ENCODE measurements at places on chromosomes 16 and 17.
A peak's percentile ranks its signal among the peaks of the same experiment; 100 is the strongest.

DNA sequence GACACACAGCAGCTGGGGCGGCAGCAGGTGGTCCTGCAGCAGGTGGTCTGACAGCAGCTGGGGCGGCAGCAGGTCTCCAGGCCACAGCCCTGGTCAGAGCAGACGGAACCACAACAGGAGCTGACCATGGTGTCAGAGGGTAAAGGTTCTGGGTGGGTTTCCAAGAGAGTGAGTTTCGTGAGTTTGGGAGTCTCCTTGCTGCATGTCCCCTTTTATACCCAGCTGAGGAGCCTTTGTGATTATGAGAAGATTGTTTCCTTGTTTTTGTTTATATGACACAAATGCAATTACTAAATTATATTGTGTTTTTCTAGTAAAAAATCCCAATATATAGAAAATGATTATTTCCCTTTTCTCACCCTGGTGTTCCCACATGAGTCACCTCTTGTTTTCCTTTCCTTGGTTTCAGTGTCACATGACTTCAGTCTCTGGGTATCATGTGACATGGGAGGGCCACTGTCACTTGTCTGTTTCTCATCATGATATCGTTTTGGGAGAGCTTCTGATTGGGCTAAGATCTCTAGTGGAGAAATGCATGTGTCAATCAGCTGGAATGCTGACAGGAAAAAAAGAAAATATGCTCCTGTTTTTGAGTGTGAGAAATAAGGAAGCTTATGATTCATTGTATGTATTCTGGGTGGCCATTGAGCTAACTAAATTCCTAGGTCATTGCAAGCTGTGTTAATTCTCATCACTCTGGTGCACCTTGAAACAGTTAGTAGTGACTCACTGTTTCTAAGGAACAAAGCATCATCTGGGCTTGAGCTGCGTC is at the start of gene KRTAP4-6:
KRTAP4-6 (minus strand) TSS at position 185 of the 772 bp plus-strand sequence; CDS start at position 128, 57 bp downstream.
- DNase-seq: peak; percentile 76

DNA sequence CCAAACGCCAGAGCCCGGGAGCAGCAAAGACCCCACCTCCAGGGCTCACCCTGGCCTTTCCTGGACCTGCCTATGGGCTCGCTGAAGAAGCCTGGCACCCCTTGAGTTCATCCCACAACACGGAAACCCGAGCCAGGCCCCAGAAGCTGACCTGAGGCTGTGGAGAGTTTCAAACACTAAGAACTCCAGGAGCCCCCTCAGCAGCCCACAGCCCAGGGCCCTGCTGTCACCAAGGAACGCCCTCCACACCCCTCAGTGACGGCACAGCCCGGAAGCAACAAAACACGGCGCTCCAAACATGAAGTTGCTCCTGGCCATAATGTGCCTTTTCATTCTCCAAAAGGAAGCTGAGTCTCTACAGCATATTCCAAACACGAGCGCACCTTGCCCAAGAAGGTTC is 9.2 kb downstream of the SLC38A10 start:
- no peak for DNase-seq

DNA sequence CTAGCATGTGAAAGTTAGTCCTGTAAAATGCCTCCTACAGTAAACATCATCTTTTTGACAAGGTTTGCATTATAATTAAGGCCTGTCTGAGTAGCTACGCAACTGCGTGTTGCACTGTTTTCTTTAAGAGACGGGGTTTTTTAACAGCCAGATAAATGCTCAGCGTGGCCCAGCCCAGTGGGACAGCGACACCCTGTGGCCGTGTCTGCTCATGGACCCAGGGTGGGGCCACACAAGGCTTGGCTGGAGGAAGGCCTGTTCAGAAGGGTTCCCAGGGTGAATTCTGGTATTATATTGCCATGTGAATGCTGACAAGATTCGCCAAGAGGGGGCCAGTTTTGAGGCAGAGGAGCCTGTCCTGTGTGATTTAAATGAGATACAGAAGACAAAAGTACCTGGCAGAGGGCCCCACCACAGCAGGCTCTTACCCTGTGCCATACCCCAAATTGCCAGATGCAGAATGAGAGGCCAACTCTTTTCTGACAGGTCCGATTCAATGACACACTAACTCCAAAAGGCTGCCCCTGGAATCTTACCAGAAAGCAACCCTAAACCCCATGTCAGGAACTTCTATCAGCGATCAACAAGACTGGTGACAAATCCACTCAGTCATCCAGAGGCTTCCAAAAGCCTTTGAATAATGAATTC is 65.9 kb upstream of the IRX6 start:
- peak; percentile 4 for DNase-seq

DNA sequence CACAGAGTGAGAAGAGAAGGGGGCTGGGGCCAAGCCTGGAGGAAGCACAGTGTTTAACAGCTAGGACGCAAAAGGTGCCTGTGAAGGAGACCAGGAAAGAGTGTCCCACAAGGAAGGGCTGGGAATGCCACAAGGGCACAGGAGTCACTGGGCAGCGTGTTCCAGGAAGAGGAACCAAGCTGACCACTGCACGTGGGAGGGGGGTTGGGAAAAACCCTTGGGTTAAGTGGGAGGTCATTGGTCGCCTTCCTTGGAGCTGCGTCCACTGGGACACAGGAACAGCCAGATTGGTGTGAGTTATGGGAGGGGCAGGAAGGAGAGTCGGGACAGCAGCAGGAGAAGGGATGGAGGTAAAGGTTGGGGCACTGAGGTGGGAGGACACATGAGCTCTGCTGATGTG is 12.9 kb downstream of the TTYH2 start:
- no peak for DNase-seq

DNA sequence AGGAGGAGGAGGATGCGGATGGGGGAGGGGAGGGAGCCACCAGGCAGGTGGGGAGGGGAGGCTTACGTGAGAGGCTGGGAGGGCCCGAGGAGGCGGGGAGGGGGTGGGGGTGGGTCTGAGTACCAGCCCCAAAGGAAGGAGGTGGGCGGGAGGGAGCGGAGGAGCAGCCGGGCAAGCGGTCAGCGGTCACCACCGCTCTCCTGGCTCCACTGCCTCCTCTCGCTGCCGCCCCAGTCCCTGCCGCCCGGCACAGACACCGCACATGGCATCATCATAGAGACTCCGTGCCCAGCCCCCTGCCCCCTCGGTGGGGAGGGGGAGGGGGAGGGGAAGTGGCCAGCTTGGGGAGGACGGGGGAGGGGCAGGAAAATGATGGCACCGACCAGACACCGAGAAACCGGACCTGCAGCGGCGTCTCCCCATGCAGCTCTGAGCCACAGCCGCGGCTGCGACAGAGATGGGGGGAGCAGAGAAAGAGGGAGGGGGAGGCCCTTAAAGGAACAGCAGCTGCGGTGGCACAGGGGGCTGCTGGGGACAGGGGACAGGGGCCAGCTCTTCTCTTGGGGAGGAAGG is at the start of gene TLCD3B:
TLCD3B (minus strand) TSS at position 431 of the 573 bp plus-strand sequence. CDS start 744 bp downstream, outside the sequence.
- DNase-seq: no peak

DNA sequence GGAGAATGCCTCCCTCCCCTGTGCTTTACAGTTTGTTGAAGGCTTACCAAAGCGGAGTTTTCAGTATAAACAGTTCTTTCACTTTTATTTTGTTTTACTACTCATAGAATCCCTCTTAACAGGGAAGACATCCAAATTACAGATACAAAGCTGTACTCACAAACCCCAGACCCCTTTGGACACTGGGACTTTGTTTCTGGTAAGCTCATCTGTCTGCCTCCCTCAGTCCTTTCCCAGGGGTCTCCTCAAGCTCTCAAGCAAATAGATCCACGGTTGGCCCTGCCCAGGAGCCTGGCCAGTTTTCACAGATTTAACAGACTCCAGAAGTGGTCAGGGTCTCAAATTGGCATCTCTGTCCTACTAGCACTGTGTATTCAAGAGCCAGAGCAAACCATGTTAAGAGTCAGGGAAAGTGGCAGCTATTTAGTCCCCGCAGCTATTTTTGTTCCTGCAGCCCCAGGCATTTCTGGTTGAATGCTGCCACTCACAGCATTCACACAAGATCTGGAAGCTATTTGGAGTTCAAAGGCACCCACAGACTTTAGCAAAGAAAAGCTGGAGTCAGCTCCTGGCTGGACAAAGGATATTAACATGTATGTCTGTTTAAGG is 54.2 kb downstream of the TMEM100 start:
- no peak for DNase-seq

DNA sequence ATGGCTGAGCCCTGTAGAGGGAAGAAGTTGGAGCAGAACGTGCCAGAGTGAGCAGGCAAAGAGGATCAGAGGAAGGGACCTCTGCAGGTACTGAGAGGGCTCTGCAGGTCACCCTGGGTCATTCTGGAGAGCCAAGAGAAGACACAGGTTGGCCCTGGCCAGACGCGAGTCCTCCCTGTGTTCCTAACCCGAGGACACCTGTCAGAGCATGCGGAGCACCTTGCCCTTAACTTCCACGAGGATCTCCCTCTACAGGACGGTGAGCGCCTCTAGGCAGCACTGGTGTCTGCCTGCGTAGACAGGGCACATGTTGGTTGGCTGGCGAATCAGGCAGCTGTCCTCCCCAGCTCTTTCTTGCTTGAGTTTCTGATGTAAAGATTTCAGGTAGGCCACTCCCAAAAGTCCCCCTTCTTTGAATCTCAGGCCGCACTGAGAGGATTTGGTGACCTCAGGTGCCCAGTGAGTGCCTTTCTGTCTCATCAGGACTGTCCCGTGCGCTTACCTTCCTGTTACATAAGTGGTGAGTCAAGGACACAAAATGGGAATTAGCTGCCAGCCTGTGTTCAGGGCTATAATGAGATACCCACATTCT is 45.3 kb downstream of the MPRIP start:
- no peak for DNase-seq

- DNase-seq: no peak
Measured at GRCh38 chr16:69089091-69089910, 16.2 kb upstream of the HAS3 start.

GRCh38 chr17:69254187-69254586 is 25.6 kb upstream of the ABCA10 start:
- DNase-seq: no peak

DNA sequence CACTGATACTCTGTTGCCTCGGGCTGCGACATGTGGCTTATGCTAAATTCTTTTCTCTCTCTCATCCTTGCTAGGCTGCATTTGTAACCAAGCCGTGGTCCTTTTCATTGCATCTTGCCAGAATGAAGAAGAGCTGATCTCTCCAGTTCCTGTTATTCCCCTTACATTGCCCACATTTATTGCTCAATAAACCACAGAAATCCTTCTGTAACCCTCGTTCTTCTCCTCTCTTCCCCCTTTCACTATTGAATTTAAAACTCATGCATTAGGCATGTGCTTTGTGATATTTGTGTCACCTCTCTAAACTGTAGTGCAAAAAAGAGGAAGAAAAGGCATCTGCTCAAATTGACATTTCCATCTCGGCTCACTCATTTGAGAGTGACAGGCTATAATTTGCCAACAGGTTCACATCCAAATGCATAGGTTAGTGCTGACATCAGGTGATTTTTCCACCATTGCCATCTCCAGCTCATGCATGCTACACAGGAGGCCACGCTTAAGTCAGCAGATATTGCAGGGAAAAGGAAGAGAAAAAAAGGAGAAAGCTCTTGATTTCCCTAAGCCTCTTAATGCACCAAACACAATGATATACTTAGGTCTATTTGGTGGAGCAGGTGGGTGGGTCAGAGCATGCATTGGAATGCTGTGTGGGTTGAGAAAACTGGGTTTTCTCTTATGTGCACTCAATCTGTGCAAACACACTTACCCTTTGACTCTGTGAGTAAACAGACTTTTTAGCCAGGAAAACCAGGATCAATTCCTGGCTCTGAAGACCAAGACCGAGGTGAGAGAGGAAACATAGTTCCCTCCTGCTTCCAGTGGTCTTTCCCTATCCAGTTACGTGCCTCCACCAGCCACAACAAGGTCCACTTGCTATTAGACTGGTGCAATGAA is 642.7 kb downstream of the HS3ST4 start:
- DNase-seq: no peak

GRCh38 chr17:79457376-79457775 is 153.5 kb downstream of the RBFOX3 start:
- DNase-seq: no peak

DNA sequence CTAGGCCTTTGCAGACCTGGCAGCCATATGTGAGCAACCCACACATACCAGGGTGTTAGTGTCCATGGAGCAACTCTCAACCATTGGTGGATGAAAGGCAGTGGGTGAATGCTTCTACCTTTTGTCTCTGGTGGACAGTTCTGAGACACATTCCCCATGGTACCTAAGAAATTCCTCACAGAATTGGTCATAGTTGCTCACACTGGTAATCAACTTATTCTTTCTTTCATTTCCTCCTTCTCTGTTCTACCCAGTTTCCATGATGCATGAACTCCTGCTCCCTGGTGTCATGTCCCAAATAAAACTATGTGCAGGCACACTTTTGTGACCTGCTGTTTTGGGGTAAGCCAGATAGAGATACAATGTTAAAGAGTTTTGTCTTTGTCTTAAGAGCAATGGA is 33.2 kb upstream of the MPHOSPH6 start:
- no peak for DNase-seq

- DNase-seq: no peak
Measured at GRCh38 chr16:64589836-64590235, 532.0 kb downstream of the CDH11 start.

DNA sequence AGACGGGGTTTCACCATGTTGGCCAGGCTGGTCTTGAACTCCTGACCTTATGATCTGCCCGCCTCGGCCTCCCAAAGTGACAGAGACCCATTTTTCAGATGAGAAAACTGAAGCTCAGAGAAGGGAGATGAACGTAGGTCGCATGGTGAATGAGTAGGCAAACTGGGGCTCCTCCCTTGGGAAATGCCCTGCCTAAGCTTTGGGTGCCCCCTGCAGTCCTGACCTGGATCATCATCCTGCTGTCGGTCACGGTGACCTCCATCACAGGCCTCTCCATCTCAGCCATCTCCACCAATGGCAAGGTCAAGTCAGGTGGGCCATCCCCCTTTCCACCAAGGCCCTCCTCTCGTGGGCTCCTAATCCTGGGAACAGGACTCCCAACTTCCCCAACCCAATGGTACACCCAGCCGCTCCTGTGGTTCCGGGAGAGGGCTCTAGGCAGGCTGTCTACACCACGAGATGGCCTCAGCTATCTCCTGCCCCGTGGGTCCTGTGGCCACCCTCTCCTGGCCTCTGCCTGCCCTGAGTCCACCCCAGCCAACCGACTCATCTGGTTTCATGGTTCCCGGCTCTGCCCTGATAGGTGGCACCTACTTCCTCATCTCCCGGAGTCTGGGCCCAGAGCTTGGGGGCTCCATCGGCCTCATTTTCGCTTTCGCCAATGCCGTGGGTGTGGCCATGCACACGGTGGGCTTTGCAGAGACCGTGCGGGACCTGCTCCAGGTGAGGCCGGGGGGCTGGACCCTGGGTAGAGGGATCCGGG is 4.7 kb downstream of the SLC12A3 start:
- no peak for DNase-seq

DNA sequence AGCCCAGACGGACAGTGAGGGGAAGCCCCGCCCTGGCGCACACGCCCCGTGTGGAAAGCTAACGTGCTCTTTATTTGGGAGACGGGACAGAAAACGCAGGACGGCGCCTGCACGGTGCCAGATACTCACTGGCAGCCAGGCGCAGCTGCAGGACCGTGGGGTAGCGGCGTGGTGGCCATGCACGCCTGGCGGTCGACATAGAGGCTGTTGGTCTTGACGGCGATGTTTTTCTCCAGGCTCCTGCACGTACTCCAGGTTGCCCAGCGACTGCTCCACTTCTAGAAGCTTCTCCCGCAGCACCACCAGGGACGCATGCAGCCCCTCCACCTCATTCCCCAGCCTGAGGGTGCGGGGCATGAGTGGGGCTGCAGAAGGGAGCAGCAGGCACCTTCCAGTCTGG is 5.1 kb upstream of the C1QTNF8 start:
- DNase-seq: no peak

GRCh38 chr16:75624921-75625334 is 1.8 kb upstream of the ADAT1 start:
- no peak for DNase-seq

Data from epithelial cell of proximal tubule (primary cell).